ENCODE measurements at places on chromosomes 3 and 15. TPM values are rescaled to one million over a fixed set of nuclear protein-coding genes. Genes with fewer than 3 reads are reported as not detected.

The AADAC gene
- 7.2 TPM for total RNA-seq

The NPAP1 gene
- total RNA-seq, result 0.13 TPM

The C3orf20 gene
- total RNA-seq, result not detected

DNA sequence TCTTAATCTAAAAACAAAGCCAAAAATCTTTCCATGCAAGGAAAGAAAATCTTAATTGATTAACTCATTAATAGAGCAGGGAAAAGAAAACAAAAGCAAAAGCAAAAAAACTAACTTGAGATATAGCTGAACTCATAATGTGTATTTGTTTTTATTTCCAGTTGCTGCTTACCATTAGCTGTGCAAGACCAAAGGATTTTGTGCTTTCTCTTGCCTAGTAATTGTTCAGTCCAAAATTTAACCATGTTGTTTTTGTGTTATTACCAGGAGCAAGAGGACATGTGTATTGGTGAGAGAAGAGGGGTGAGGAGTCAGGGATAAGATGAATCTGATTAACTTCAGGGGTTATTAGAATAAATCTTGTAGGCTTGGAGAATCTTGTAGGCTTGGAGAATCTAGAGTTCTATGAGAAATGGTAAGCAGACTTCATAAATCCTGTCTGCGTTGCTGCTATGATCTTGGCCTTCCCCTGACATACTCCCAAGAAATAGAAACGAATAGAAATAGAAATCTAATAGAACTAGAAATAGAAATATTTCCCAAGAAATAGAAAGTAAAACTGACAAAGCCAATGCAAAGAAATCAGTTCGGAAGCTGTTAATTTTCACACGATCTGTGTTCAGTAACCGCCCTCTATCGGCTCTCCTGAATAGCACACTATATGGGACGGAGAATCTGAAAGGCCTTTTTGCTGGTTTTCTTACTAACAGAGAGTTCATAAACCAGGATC lies 72.6 kb upstream of the TNFSF10 start:
- H3K27ac ChIP-seq, result peak overlapping the region; percentile 86
- DNase-seq, result no peak
- H3K4me3 ChIP-seq, result peak overlapping the region; percentile 21
- H3K4me1 ChIP-seq, result peaks cover 50% of the 10 kb centered on the region

GRCh38 chr3:114758831-114759699 lies 388.0 kb downstream of the ZBTB20 start:
- peak; percentile 42 for DNase-seq
- H3K4me3 ChIP-seq, result peak overlapping the region; percentile 23
- no peaks in the 10 kb centered on the region for H3K27me3 ChIP-seq
- peaks cover 14% of the 10 kb centered on the region for H3K4me1 ChIP-seq

- no peaks in the 10 kb centered on the region for H3K27me3 ChIP-seq
- no peaks in the 10 kb centered on the region for H3K4me1 ChIP-seq
- H3K27ac ChIP-seq, result no peak overlapping the region
These were observed 85.2 kb upstream of the CHL1 start for GRCh38 chr3:111143-112069.

GRCh38 chr3:59809710-59810444 lies 760.1 kb upstream of the CFAP20DC start:
- H3K4me3 ChIP-seq, result no peak overlapping the region
- H3K27ac ChIP-seq, result no peak overlapping the region
- no peaks in the 10 kb centered on the region for H3K4me1 ChIP-seq
- DNase-seq, result no peak

- no peaks in the 10 kb centered on the region for H3K36me3 ChIP-seq
- DNase-seq, result no peak
- no peaks in the 10 kb centered on the region for H3K27me3 ChIP-seq
- no peaks in the 10 kb centered on the region for H3K4me1 ChIP-seq
- H3K27ac ChIP-seq, result no peak overlapping the region
These were observed 219.0 kb upstream of the LMCD1 start for GRCh38 chr3:8282541-8283165.

DNA sequence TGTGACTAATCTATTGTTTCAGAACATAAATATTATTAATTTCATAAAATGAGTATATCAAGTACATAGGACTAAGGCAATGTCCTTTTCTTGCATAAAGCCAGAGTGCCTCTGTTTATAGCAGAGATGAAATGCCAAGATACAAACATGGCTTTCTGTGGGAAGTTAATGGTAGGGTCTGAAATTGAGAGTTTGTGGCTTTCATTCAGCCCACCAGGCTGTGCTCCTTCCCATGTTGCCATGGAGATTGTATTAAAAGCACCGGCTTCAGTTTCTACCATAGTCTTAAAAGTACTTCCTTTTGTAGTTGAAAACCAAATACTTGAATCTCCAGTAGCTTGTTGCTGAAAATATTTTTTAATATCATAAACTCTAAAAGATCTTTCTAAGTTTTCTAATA lies 114.0 kb downstream of the LRRC28 start:
- no peaks in the 10 kb centered on the region for H3K4me1 ChIP-seq
- H3K27me3 ChIP-seq, result no peaks in the 10 kb centered on the region
- no peak overlapping the region for H3K27ac ChIP-seq
- no peak for DNase-seq
- no peaks in the 10 kb centered on the region for H3K36me3 ChIP-seq

DNA sequence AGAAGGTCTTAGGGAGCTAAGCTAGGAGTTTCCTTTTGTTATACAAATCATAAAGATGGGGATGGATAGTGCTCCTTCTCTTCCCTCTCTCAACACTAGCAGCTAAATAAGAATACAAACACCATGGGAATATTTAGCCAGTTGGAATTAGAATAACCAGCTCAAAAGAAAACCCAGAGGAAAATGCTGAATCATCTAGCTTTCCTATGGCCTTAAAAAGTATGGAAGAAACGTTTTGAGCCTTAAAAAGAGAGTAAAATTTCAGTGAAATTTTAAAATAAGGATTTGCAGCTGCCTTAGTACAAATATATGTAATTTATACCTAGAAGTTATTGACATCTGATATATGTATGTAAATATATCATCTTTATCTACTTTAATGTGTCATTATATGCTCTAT lies 245.8 kb downstream of the STXBP5L start:
- H3K36me3 ChIP-seq, result no peaks in the 10 kb centered on the region
- H3K27ac ChIP-seq, result no peak overlapping the region
- H3K4me1 ChIP-seq, result no peaks in the 10 kb centered on the region
- H3K4me3 ChIP-seq, result no peak overlapping the region
- DNase-seq, result no peak

GRCh38 chr3:140529096-140529495 lies 148.8 kb upstream of the TRIM42 start:
- no peaks in the 10 kb centered on the region for H3K27me3 ChIP-seq
- DNase-seq, result no peak
- no peak overlapping the region for H3K27ac ChIP-seq
- no peak overlapping the region for H3K4me3 ChIP-seq
- no peaks in the 10 kb centered on the region for H3K4me1 ChIP-seq

DNA sequence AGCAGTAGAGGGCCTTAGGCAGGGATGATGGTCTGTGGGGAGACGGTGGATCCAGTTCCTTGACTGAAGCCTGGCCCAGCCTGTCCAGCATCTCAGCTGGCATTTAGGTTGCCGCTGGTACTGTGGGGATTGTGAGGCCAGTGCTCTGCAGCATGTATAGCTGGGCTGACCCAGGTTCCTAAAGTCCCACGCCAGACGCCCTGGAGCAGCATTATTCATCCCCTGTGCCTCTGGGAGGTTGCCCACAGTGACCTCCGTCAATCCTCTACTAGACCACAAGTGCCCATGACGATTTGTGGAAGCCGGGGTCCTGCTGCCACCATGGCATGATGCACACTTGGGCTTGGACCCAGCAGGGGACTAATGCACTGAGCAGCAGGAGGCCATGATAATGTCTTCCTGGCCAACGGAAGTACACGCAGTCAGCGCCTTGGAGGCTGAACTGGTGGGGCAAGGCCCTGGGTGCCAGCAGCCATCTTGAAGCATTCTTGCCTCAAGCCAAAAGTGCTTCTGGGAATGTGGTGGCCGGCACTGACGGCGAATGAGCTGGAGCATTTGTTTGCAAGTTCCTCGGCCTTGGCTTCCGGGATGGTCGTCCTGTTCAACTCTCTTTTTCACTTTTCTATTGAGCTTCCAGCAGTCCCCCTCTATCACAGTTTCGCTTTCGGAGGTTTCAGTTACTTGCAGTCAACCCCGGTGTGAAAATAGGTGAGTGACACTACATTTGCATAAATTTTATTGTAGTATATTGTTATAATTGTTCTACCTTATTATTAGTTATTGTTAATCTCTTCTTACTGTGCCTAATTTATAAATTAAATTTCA lies 949.4 kb downstream of the ROBO1 start:
- no peaks in the 10 kb centered on the region for H3K27me3 ChIP-seq
- H3K4me1 ChIP-seq, result peaks cover 8% of the 10 kb centered on the region
- no peak overlapping the region for H3K4me3 ChIP-seq
- DNase-seq, result no peak
- no peak overlapping the region for H3K27ac ChIP-seq
- no peaks in the 10 kb centered on the region for H3K36me3 ChIP-seq
